Subcutaneous adipose tissue (tissue), 4 donors: ENCODE measurements at places on chromosomes 12 and 14. TPM values are rescaled to one million over a fixed set of nuclear protein-coding genes. Genes with fewer than 3 reads are reported as not detected.

The TPH2 gene
- total RNA-seq, result not detected

The ACSM4 gene
- total RNA-seq, result not detected

The KIF26A gene
- total RNA-seq, result 0.65 TPM

The PPTC7 gene
- total RNA-seq, result 31.3 TPM

The BTG1 gene
- total RNA-seq, result 109 TPM
